Left cardiac atrium (tissue), 4 donors: ENCODE measurements at places on chromosomes 6 and 20. TPM values are rescaled to one million over a fixed set of nuclear protein-coding genes. Genes with fewer than 3 reads are reported as not detected.

The PNLDC1 gene
- total RNA-seq = 0.47 TPM

The SIRPA gene
- 46.2 TPM for total RNA-seq

The HBS1L gene
- 69.5 TPM for total RNA-seq

The TMC2 gene
- total RNA-seq = 0.06 TPM

The PI3 gene
- total RNA-seq = not detected

The PROKR2 gene
- not detected for total RNA-seq

The DNAH8 gene
- not detected for total RNA-seq

GRCh38 chr6:33983721-33984465 is 162.0 kb downstream of the GRM4 start:
- DNase-seq = no peak

GRCh38 chr6:31116661-31117385 is 2.2 kb downstream of the PSORS1C1 start:
- peak; percentile 49 for DNase-seq

GRCh38 chr6:156849806-156850205 is 72.6 kb downstream of the ARID1B start:
- no peak for DNase-seq

GRCh38 chr6:139372326-139373153 is 1.9 kb downstream of the CITED2 start:
- no peak for DNase-seq

- DNase-seq = no peak
Observed at GRCh38 chr6:147933224-147933623, 409.4 kb upstream of the SASH1 start.

DNA sequence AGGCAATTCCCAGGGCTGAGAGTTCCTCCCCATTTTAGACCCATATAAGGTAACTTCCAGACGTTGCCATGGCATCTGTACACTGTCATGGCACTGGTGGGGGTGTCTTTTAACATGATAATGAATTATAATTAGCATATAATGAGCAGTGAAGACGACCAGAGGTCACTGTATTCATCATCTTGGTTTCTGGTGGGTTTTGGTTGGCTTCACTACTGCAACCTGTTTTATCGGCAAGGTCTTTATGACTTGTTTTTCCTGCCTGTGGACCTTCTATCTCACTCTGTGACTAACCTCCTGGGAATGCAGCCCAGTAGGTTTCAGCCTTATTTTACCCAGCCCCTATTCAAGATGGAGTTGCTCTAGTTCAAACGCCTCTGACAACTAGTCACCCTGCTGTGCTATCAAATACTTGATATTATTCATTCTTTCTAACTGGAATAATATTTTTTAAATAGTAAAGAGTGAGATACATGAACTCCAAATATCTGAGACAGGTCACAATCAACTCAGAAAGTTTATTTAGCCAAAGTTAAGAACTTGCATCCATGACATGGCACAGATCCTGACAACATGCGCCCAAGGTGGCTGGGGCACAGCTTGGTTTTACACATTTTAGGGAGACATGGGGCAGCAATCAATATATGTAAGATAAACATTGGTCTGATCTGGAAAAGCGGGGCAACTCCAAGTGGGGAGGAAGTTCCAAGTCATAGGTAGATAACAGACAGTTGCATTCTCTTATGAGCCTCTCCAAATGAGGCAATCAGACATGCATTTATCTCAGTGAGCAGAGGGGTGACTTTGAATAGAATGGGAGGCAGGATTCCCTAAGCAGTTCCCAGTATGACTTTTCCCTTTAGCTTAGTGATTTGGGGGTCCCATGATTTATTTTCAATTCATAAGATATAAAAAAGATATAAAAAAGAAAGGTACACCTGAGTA is 1.2 kb upstream of the UFL1 start:
- DNase-seq = no peak

DNA sequence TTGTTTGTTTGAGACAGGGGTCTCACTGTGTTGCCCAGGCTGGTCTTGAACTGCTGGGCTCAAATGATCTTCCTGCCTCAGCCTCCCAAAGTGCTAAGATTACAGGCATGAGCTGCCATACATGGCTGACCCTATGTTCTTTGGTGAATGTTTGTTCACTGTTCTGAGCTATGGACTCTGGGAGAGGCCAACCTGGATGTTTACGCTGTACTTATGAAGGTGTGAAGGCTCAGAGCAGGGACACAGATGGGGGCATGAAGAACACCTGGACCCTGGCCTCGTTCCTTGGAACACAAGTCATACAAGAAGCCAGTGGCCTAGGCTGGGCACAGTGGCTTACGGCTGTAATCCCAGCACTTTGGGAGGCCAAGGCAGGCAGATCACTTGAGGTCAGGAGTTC is 21.1 kb upstream of the CD24 start:
- DNase-seq = no peak

- DNase-seq = no peak
Observed at GRCh38 chr6:131640100-131640499, 3.0 kb downstream of the ENPP3 start.

DNA sequence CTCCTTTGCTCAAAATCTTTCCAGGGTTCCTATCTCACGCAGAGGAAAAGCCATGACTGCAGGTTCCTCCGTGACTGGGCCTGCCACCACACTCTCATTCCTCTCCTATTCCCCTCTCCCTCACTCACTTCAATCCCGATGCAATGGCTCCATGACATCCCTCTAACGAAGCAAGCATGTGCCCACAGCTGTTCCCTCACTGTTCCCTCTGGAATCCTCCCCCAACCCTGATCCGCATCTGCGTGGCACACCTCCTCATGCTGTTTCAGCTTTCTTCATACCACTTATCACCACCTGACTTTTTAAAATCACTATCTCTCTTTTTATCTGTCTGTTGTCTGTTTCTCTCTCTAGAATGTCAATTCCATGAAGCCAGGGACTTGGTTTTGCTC is 25.5 kb downstream of the ANGPT4 start:
- no peak for DNase-seq

GRCh38 chr6:139529420-139529819 is 155.0 kb upstream of the CITED2 start:
- DNase-seq = no peak

DNA sequence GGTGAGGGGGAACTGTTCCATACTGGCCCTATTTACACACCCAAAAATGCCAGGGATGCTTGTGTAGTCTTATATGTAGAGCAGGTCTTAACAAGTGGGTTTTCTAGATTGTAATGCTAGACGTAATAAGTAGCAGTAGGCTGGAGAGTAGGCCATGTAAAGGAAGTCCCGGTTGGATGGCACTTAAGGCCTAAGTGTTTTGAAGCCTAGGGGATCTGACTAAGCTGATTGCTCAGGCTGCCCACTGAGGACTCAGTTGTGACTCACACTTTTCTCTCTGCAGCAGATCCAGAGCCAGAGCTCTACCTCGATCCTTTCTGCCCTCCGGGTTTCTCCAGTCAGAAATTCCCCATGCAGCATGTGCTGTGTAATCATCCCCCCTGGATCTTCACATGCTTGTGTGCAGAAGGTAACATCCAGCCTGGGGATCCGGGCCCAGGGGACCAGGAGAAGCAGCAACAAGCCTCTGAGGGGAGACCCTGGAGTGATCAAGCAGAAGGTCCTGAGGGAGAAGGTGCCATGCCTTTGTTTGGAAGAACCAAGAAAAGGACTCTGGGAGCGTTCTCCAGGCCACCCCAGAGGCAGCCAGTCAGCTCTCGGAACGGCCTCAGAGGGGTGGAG is 26.6 kb downstream of the ZNF133 start:
- no peak for DNase-seq

DNA sequence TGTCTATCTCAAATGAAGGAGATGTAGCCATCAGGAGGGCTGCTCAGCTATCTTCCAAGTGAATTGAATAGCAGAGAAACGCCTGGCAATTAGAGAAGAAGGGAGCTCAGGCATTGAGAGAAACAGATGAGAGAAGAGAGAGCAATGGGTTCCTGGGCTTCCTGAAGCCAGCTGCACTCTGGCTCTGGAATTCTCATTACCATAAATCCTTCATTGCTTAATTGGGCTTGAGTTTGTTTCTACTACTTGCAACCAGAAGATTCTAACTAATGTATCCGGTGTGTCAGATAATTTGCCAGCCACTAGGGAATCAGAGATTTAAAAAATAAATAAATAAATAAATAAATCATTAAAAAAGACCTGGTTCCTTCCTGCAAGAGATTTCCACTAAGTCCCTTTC is 25.0 kb upstream of the CDKAL1 start:
- DNase-seq = no peak
